ENCODE measurements at places on chromosomes 7 and 10.

DNA sequence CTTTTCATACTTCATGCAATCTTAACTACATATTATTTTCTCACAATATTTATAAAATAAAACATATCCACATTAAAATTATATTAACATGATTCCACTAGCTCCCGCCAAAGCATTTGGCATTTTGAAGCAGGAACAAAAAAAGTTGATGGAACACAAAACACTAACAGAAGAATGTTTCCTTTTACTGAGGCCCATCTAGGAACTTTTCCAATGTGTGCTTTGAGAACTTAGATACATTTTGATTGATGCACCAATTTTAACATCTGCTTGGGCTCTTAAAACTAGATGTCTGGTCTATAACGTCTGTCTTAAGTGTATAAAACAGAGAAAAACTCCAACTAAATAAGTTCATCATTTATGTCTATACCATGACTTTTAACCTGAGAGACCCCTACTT, 1214.8 kb downstream of the SORCS1 start:
- peak; percentile 77 for DNase-seq

GRCh38 chr7:80089366-80089765, 45.3 kb upstream of the GNAI1 start:
- no peak for DNase-seq

DNA sequence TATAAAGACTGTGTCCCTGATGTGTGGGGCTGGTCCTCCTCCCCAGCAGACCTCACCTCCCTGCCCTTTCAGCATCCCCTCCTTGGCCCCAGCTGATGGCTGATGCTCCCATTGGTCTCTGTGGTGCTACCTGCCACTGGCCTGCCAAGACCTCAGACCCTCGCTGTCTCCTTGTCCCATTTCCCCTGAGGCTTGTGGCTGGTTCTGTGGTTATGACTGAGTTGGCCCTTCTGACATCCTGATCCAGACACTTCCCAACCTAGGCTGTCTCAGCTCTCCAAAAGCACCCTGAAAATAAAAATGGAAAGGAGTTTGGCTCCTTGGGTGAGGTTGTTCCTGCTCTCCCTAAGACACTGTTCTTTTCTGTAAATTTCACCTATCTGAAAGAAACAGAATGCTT, 214.2 kb downstream of the RPS24 start:
- DNase-seq: no peak

DNA sequence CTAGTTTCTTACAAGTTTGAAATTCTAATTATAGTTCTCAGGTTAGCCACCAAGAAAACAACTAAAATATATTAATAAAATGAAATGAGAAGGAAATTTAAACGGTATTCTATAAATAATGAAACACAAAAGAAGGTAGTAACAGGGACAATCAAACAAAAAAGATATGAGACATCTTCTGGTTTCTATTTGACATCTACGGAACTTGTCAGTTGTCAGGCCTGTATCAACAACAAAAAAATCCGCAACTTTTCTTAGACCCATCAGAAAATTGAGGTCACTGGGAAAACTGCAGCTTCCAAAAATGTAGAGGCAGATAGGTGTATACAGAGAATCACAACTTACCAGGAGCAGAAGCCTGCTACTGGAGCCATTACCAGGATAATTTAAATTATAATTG, 70.6 kb downstream of the ZPBP start:
- no peak for DNase-seq

DNA sequence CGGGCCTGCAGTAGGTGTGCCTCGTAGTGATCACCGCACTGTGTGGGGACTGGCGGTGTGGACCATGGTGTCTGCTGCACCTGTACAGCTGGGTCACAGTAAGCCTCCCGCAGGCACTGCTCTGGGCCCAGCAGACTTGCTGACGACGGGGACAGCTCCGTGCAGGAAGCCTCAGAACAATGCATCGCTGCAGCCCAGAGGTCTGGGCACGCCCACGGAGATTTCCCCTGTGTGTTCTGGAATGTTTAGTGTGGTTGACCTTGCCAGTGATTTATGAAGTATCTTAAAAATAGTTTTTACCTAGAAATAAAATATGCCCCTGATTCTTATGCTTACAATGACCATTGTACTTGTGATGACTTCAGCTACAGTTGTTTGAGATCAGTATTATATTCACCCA, 59.1 kb upstream of the ZNF32 start:
- no peak for DNase-seq

GRCh38 chr10:70518695-70519094, 40.1 kb downstream of the PALD1 start:
- no peak for DNase-seq

- peak; percentile 3 for DNase-seq
Observed at GRCh38 chr10:72567889-72568640, 57.8 kb downstream of the MICU1 start.

DNA sequence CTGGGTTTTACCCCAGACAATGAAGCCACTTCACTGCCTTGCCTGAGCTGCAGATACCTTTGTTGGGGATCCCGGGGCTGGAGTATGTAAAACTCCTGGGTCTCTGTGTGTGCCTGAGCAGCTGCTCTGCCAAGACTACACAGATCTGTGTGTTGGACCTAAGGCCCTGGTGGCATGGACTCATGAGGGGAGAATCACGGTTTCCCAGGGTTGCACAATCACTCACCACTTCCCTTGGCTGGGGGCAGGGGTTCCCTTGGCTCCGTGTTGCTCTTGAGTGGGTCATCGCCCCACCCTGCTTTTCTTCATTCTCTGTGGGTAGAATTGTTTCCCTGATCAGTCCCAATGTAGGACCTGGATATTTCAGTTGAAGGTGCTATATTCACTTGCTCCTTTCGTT, 13.9 kb upstream of the TBATA start:
- DNase-seq: no peak

- DNase-seq: no peak
Observed at GRCh38 chr10:14102056-14102455, 228.7 kb downstream of the FRMD4A start.

- DNase-seq: peak; percentile 67
Observed at GRCh38 chr10:45000138-45000751, 478 bp upstream of the ZNF22 start.

GRCh38 chr7:120949393-120949911, 1.1 kb upstream of the ING3 start:
- DNase-seq: no peak

DNA sequence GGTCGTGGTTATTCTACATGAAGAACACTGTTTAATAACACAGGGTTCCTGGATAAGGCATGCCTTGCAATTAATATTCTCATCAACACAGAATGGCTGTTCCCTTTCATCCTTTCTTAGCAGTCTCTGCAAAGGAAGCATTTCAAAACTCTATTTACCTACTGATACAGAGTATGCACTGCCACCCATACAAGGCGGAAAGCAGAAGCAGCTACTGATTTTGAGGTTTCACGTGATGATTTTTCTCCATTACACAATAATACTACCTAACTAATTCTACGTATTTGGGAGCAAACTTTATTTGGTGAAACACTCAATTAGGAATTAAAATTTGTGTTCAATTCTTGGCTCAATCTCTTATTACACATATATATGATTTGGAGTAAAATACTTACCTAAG, 43.0 kb upstream of the COL1A2 start:
- DNase-seq: no peak

DNA sequence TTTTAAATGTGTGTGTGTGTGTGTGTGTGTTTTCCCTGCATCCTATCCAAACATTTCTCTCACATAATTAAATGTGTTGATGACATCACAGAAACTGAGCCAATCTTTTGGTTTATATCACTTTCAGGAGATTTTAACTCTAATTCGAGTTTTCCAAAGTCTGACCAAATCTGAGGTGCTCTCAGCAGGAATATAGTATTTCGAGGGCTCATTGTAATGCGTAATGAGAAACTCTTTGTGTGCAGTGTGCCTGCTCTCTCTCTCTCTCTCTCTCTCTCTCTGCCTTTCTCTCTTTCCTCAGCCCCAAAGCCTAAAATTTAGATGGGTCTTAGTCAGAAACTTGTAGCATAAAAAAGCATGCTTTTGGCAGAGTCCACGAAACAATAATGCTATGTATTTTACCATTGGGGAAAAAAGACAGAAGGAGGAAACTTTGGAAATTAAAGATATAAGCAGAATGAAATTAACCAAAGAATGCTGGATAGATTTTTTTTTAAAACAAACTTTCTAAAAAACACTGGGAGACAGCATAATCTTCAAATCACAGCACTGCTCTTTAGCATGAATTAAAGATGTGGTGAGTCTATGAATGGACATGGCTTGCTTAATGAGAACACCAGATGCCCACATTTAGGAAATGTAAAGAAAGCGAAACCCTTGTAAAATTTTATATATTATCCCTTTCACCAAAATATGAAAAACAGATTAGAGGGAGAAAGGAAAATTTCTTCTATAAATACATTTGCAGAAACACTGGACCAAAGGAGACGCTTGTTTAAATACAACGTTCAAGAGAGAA, 206.8 kb upstream of the HABP2 start:
- DNase-seq: peak; percentile 58

DNA sequence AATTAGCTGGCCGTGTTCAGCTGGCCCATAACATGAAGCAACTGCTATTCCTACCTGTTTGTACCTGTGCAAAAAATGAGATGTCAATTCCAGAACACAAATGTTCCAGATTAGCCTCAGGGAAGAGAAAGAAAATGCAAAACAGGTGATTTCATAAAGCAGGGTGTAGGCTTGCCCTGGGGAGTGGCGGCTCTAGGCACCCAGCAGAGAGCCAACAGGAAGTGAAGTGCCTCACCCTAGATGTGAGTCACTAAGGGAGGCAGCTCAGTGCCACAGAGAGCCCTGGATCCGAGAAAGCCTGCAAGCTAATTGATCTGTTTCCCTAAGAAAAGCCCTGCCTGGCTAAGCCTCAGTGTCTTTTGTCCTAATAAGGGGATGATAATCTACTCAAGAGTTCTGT, 240.0 kb downstream of the ARHGAP21 start:
- DNase-seq: peak; percentile 57

- DNase-seq: no peak
Observed at GRCh38 chr10:35598379-35598778, 6.8 kb upstream of the GJD4 start.

- DNase-seq: peak; percentile 90
Observed at GRCh38 chr10:112446855-112447619, at the start of the genes VTI1A and ZDHHC6. Gene VTI1A (plus strand): TSS chr10:112447215. CDS start chr10:112447374, 159 bp downstream. Gene ZDHHC6 (minus strand): TSS chr10:112446914. CDS start chr10:112445436, 1,478 bp downstream.

DNA sequence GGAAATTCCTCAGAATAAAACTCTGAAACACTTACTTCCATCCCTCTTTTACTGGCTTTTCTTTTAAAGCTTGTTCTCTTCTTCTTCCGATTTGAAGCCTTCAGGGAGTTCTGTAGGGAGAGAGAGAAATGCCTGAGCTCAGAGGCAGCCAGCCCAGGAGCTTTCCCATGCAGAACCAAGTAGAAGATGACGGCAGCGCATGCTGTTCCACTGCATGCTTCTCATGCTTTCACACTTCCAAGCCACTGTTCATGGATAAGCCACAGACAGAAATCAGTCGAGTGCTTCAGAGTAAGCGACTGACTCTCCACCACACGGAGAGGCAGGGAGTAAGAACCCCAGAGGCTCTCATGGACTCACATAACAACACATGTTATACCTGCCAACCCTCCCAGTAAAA, 237.3 kb downstream of the DGKI start:
- DNase-seq: no peak

DNA sequence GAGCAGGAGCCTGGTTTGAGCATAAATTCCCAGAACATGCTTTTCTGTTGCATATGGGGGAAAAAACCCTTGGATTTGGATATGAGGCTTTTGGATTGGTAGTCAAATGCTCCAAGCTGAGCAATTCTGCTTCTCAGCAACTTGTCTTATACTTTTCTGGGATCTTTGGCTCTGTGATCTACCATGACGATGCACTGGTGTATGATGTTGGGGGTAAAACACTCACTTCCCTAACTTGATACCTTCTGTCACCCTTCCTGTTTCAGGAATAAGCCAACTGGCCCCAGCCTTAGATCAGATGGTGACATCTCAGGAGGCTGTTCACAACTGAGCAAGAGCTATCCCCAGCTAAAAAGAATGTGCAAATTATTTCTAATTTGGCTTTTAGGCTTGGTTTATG, 13.1 kb upstream of the CPA4 start:
- no peak for DNase-seq

DNA sequence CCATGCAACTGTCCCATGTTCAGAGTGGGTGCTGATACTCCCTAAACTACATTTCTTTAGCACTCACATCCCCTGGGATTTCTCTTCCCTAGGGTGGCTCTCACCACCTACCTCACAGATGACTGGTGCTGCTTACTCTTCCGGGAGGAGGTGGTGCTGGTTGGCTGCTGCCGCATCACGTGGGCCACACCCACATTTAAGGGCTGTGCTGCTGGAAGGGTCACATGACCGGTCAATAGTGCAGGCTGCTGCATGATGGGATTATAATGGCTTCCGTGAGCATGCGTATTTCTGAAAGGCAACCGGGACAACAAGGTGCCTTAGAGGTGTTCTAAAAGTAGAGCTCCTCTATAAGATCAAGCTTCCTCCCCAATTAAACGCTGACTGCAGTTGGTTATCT, 76.8 kb downstream of the CLEC2L start:
- DNase-seq: no peak

GRCh38 chr10:131821378-131822012, 79.3 kb upstream of the PPP2R2D start:
- no peak for DNase-seq

- DNase-seq: no peak
Observed at GRCh38 chr10:78339251-78339650, 305.6 kb downstream of the RPS24 start.

DNA sequence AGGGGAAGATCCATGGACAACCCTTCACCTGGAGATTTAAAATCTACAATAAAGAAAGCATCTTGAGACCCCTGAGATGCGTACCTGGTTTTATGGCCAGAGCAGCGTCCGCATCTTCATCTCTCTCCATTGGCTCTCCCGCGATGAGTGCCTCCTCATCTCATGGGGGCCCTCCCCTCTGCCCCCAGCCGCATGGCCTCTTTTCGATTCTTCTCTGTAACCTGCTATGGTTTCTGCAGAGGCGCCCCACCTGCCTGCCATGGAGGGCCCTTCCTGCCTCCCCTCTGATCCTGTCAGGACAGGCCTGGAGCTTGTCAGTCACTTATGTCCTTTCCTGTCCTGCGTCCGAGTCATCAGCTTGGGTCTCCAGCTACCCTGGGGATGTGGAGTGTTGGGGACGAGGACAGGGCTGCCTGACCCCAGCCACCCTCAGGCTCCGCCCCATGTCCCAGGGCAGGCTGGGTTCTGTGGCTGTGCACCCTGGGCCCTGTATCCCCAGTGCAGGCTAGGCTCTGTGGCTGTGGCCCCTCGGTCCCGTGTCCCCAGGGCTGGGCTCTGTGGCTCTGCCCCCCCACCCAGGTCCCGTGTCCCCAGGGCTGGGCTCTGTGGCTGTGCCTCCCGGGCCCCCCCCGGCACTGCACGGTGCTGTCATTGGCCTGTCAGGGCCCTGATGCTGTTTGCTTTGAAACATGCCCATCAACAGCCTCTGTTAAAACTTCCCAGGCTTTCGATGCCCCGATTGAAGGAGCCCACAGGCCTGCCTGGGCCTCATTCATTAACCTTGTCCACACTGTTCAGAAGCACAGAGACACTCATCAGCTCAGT, 99.8 kb downstream of the WDR37 start:
- no peak for DNase-seq

GRCh38 chr7:153838591-153838990, 213.6 kb upstream of the DPP6 start:
- DNase-seq: no peak

GRCh38 chr7:63925626-63926460, 72.8 kb upstream of the ZNF722 start:
- peak; percentile 80 for DNase-seq
